ENCODE measurements at places on chromosomes 4 and X.

GRCh38 chr4:77196866-77197265 is 39.9 kb downstream of the CCNG2 start:
- no peak for DNase-seq

GRCh38 chr4:22235698-22236097 is 280.2 kb downstream of the ADGRA3 start:
- DNase-seq = no peak

GRCh38 chr4:114659386-114660008 is 60.9 kb downstream of the UGT8 start:
- peak; percentile 26 for DNase-seq

- peak; percentile 57 for DNase-seq
Measured at GRCh38 chrX:74421036-74421739, at the start of gene SLC16A2. Gene SLC16A2 (plus strand): TSS chrX:74421493. CDS start chrX:74421638, 145 bp downstream.

DNA sequence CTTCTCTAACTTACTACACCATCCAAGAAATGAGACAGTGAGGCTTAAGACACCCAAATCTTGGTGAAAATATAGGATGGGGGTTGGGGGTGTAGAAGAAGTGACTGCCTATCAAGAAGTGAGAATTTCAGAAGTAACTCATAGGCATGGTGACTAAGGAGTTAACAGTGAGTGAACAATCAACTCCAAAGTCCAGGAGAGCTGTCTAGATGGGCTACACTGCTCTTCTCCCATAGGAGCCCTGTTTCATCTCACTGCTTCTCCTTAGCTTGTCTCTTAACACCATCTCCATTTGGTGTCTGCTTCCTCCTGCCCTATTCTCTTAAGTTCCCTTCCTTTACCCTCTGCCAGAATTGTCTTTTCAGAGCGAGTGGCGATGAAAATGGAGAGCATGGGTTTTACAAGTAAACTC is 22.7 kb downstream of the FABP2 start:
- DNase-seq = no peak

DNA sequence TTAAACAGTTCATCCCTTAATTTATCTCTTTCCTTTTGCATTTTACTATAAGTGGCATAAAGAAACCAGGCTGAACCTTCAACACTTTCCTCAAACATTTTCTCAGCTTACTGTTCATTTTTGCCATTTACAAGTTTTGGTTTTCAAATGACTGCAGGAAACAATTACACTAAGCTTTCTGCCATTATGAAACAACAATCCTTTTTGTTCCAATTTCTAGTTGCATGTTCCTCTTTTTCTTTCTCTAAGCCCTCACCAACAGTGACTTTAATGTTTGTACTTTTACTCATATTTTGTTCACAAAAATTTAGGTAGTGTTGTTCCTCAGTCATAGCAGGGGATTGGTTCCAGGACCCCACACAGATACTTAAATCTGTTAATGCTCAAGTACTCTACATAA is 1526.1 kb downstream of the STIM2 start:
- no peak for DNase-seq

DNA sequence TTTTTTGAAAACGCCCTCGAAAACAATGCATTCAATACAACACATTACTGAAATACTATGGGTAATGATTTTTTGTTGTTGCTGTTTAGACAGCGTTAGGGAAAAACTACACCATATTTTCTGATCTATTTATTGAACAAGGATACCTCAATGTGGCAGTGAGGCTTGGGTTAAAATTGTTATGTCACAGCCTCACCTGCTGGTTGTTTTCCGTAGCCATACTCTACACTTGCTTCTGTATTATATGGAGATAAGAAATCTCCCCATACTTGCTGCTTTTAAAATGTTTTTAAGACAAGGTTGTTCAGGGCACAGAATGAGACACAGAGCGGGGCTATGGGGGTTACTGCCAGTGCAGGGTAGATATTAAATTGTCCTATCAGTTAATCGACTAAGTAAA is 221.6 kb upstream of the FTHL17 start:
- DNase-seq = no peak

- DNase-seq = no peak
Measured at GRCh38 chr4:188955066-188955465, 815.8 kb downstream of the TRIML1 start.

DNA sequence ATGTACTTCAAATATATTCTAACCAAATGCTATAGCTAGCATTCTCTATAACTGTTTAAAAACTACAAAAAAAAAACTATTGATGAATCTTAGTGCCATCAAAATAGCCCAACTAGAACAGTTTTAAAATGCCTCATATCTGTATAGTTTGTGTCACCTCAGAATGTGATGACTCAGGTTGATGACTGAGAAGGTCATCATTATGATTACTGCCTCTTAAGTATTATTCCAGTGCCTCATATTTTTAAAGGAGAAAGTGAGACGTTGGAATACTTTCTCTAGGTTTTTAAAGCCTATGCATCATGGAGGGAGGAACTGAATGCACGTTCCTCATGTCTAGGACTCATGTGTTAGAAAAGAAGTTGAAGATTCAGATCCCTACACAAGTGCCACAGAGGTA is 88.2 kb downstream of the TMA16 start:
- DNase-seq = no peak
